Activated naive CD4-positive, alpha-beta T cell (primary cell): ENCODE measurements at places on chromosomes 2 and 18.

GRCh38 chr2:235672720-235673119, 178.9 kb downstream of the AGAP1 start:
- DNase-seq = no peak

DNA sequence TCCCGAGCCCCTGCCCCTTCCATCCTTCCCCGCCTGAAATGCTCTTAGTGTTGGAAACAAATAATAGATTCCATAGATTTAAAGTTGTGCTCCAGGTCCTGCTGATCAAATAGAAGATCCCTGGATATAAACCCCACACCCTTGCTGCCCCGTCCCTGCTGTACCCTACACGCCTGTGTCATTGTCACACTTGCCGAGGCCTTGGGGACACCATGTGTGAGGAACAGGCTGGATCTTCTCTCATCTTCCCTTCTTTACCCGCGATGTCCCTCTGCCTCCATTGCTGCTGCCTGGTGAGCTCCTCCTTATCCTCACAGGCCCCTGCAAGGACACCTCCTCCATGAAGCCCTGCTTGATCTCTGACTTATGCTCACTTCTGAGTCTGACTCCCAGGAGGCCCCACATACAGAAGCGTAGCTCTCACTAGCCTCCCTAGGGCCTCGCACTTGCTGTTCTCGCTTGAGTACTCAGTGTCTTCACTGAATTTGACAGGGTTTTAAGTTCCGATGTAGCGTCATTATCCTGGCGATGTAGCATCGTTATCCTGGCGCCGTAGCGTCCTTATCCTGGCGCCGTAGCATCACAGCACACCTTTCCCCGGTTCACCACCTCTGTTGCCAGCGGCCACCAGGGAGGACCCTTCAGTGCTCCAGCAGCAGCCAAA, 221.9 kb downstream of the NDUFA10 start:
- no peak for DNase-seq

GRCh38 chr18:70417847-70418246, 129.0 kb downstream of the SOCS6 start:
- no peak for DNase-seq

GRCh38 chr2:150505178-150505577, 17.7 kb upstream of the RND3 start:
- no peak for DNase-seq

- DNase-seq = no peak
Observed at GRCh38 chr18:79736846-79737245, 57.2 kb downstream of the CTDP1 start.

GRCh38 chr2:29463181-29463900, 348.1 kb downstream of the CLIP4 start:
- DNase-seq = no peak

DNA sequence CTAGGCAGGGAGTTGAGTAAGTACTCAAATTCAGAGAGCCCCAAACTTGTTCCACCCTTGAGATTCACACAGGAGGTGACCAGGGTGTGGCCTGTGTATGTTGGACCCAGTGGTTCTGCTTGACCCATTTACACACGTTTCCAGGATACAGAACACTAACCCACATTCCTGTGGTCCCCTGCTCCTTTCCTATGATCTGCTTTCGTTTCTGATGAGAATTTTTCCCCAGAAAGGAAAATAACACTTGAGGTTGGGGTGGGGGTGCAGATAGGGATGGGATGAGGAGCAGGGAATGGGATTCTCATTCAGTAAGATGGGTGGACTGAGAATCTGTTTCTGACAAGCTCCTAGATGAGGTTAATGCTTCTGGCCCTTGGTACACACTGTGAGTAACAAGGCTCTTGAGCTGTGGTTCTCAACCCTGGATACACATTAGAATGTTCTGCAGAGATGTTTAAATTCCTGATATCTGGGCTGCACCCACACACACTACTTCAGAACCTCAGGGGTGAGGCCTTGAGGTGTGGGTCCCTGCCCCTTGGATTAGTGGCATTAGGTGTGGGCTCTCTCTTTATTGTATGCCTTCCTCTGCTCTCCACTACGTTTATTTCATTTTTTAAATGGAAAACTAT, 58.4 kb downstream of the TPGS2 start:
- DNase-seq = no peak
